Activated CD4-positive, alpha-beta memory T cell treated with anti-CD3 and anti-CD28 coated beads, Interleukin-2, amount 10 ng/mL, durations not matched to agents 7 days and 5 days (primary cell): ENCODE measurements at places on chromosomes 6 and 20. TPM values are rescaled to one million over a fixed set of nuclear protein-coding genes. Genes with fewer than 3 reads are reported as not detected.

GRCh38 chr6:137799950-137800568, 67.0 kb upstream of the TNFAIP3 start:
- no peak overlapping the region for H3K4me3 ChIP-seq
- H3K36me3 ChIP-seq: no peaks in the 10 kb centered on the region
- H3K27ac ChIP-seq: peak overlapping the region; percentile 13
- no peaks in the 10 kb centered on the region for H3K27me3 ChIP-seq
- H3K4me1 ChIP-seq: peaks cover 45% of the 10 kb centered on the region

GRCh38 chr6:53033764-53034163, 31.4 kb upstream of the FBXO9 start:
- H3K4me1 ChIP-seq: peaks cover 4% of the 10 kb centered on the region
- H3K27me3 ChIP-seq: no peaks in the 10 kb centered on the region
- no peak overlapping the region for H3K27ac ChIP-seq
- H3K4me3 ChIP-seq: no peak overlapping the region
- no peak for DNase-seq

The DTNBP1 gene
- total RNA-seq: 27.9 TPM

The MARCKS gene
- not detected for total RNA-seq

- H3K4me3 ChIP-seq: no peak overlapping the region
- no peak overlapping the region for H3K27ac ChIP-seq
- no peak for DNase-seq
- peaks cover 15% of the 10 kb centered on the region for H3K36me3 ChIP-seq
Measured at GRCh38 chr6:90417385-90417784, 120.7 kb upstream of the BACH2 start.

DNA sequence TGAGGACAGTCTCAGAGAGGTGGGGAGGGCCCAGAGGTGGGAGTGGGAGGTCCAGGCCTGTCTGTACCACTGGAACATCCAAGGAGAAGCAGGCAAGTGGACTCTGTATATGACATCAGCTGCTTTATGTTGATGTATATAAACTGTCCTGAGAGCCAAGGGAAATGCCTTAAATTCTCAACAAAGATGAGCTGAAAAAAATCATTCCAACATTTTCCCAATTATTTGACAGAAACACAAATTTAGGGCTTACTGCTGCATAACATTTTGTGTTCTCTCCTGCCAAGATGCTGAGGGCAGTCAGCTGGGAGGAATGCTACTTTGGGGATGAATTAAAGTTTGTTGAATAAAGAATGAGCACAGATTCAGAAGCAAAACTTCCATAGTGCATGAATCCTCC, 52.8 kb downstream of the FOXC1 start:
- no peaks in the 10 kb centered on the region for H3K4me1 ChIP-seq
- DNase-seq: no peak
- no peaks in the 10 kb centered on the region for H3K27me3 ChIP-seq
- no peak overlapping the region for H3K4me3 ChIP-seq
- no peaks in the 10 kb centered on the region for H3K36me3 ChIP-seq
- H3K27ac ChIP-seq: no peak overlapping the region
